GM18507 (cell line): ENCODE measurements at places on chromosomes 3 and 15.

GRCh38 chr3:42159706-42160472 is 68.7 kb downstream of the TRAK1 start:
- no peak for DNase-seq

DNA sequence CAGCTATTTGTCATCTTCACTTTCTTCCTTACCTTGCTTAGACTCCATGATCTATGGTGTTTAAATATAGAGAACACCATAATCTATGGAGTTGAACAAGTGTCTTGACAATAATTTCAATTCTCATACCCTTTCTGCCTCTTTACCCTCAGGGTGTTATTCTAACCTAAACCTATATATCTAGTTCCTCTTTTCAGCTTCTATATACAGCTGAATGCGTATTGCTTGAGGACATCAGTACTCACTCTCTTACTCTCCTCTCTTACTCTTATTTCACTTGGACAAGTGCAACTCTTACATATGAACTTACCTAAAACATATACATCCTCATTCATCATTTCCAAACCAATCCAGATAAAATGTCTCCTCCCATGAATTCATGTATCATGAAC is 187.1 kb downstream of the RAP2B start:
- DNase-seq, result no peak

DNA sequence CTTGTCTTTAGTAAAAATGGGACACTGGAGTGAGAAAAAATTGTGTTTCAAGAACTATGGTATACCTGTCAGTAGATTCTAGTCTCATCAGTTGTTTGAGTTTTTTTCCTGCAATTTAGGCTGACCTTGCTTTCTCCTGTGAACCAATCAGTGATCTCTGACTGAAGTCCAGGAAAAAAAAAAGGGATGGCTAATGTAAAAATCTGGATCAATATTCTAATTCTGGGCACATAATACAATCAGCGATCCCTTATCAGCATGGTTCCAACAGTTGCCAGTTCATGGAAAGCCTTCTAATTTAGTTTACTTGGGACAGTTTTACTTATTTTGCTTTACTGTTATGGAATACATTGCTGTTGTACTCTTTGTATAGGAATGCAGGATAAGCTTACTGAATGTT is 17.0 kb downstream of the TRPM7 start:
- DNase-seq, result no peak

DNA sequence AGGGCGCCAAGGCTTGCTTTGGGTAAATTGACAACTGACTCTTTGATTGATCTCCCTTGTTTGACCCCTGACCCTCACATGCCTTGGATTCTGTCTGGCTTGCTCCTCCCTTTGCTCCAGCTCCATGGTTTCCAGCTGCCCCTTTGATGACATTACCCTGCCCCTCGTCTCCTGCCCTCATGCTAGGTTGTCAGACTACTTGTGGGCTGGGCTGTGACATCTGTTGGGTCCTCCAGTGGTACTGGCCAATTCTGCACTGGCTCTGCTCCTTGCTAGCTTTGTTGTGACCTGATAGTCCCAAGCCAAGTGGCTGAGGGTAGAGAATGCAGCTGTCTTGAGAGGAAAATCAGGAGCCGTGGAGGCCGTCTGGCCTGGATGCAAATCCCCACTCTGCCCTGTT is 6.2 kb downstream of the THSD4 start:
- no peak for DNase-seq

GRCh38 chr3:58657036-58657520 is 9.5 kb downstream of the FAM3D start:
- DNase-seq, result no peak

DNA sequence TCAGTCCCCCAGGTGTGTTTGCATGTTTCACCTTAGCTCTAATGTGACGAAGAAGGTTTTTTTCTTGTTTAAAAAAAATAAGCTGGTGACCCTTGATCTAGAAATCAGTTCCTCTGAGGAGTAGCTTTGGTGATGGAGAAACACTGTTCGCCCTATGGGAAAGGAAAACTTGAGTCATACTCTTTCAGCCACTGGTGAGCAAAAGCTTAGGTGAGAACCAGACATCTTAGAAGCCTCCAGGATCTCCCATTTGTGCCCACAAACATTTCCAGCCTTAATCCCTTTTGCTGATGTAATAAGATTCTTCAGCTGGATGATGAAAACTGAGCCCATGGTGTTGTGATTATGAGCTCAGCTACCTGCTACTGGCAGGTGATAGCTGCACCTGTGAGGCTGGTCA is 37.8 kb downstream of the SLC27A2 start:
- DNase-seq, result no peak

DNA sequence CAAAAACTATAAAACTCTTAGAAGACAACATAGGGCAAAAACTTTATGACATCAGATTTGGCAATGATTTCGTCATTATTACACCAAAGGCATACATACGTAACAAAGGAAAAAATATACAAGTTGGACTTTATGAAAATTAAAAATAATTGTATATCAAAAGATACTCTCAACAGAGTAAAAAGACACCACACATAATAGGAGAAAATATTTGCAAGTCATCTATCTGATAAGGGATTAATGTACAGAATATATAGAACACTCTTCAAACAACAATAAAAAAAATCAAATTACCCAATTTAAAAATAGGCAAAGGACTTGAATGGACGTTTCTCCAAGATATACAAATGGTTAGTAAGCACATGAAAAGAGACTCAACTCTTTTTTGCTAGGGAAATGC is 77.5 kb downstream of the RPL39L start:
- no peak for DNase-seq

DNA sequence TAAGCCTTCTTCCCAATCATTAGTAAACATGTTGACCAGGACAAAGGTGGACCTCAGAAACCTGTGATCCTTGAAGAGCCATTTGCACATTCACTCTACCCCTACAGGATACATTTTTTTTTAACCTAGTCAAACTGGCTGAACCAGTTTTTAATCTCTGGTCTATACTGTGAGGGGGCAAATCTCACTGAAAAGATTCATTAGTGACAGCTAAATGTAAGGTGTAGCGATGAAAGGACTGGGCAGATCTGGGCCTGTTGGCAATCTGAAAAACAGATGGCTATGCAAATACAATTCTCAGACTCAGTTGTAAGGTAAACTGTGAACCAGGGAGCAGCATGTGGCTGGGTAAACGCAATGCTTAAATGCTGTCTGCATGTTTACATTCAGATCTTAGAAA is 75.6 kb upstream of the SNTN start:
- DNase-seq, result no peak
